ENCODE measurements at places on chromosomes 11 and 22. TPM values are rescaled to one million over a fixed set of nuclear protein-coding genes. Genes with fewer than 3 reads are reported as not detected.
A peak's percentile ranks its signal among the peaks of the same experiment; 100 is the strongest.

- DNase-seq, result no peak
Observed at GRCh38 chr22:39135092-39135896, 17.2 kb downstream of the CBX7 start.

GRCh38 chr11:112477581-112478317 lies 217.1 kb upstream of the PLET1 start:
- DNase-seq, result no peak

GGTLC3 gene
- total RNA-seq, result not detected

GRCh38 chr22:43038325-43038724 lies 23.4 kb upstream of the PACSIN2 start:
- no peak for DNase-seq

GRCh38 chr11:61967924-61968757 lies 707 bp upstream of the FTH1 start:
- peak; percentile 43 for DNase-seq

Data from lower leg skin (tissue), 4 donors.